ENCODE measurements at places on chromosomes 5 and 9. TPM values are rescaled to one million over a fixed set of nuclear protein-coding genes. Genes with fewer than 3 reads are reported as not detected.

The TENT4A gene
- 9.5 TPM for total RNA-seq

The TMEM171 gene
- total RNA-seq: under 0.01 TPM

The MIER3 gene
- 13.2 TPM for total RNA-seq

The SURF2 gene
- total RNA-seq: 13.9 TPM

The STXBP1 gene
- 36.0 TPM for total RNA-seq

The FCN2 gene
- total RNA-seq: not detected

The ALDH7A1 gene
- total RNA-seq: 44.8 TPM

The SLIT3 gene
- total RNA-seq: 8.0 TPM

The C1QTNF2 gene
- 2.3 TPM for total RNA-seq

The IL13 gene
- total RNA-seq: not detected

DNA sequence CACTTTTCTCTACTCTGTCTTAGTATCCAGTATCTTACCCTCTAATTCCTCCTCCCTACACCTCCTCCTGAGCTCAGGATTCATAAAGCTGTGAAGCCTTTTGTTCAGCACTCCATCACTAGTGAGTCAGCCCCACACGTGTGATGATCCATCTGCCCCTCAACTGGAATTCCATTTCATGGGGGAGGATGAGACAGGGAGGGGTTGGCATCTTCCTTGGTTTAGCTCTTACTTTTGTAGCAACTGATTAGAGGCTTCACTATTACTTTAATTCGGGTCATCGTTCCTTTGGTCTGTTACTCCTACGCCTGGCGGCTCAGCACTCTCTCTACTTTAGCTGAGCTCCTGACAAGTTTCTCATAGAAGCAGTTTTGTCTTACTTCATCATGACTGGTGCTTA is 11.8 kb downstream of the BTNL8 start:
- DNase-seq: no peak

DNA sequence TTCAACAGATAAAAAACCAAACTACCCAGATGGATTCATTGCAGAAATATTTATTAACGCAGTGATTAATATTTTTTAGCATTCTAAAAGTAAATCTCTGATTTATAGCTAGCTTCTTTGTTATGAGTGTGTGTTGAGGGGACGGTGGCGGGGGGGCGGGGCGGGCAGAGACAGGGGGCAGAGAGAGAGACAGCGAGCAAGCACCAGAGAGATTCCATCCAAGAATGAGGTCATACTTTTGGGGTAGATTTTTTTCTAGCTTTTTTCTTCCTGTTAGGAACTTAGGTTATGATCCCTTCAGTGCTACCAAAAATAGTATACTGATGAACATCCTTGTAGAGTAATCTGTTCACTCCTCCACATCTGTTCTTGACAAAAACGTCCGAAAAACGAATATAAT is 500 bp upstream of the ZNF883 start:
- no peak for DNase-seq

- DNase-seq: peak; percentile 65
These were observed 62.6 kb downstream of the SUSD1 start for GRCh38 chr9:112112519-112112918.

DNA sequence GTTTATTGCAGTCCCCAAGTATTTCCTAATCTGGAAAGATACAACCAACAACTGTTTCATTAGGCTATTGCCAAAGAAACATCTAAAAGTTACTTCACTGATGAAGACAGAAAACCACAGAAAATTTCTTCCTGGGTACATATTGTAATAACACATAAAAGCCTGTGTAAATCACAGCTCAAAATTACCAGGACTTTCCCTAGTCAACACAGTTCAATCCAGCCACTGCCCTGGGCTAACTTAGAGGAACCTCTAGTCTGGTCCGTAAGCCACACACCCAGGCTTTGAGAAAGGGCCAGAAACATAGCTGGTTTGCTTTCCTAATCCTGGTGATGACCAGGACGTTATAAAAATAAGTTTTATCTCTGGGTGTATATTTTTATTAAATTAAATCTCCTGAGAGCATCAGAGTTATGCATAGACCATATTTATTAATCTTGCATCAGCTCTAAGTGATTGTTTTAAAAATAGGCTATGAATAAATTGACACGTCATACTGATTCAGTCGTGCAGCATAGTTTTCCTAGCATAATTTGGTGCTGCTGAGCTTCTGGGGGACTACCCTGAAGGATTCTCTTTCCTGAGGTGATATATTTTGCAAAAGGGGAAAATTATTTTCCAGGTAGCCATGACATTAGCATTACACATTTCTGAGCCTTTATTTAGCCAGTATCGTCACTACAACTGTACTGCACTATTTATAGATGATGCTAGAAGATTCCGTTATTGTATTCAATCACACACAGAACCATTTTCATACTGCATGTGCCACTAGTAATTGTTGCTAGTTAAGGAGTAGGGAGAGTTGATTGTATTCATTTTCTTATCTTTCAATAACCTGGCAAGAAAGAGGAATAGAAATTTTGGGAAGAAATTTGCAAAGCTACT is 12.6 kb upstream of the MUSK start:
- DNase-seq: no peak

DNA sequence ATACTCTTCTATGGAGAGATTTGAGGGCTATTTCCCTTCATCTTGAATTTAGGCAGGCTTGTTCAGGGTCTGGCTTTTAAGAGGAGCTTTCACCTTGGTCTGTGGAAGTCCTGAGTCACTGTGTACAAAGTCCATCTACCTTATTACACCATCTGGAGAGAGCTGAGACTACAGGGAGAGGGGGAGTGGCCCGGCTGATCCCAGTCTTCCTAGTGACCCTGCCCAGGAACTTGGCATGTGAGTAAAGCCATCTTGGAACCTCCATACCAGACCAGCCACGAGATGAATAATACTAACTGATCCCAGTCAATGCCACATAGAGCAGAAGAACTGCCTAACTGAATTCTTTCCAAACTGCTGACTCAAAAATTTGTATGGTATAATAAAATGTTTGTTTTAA is 8.4 kb upstream of the IL6ST start:
- DNase-seq: peak; percentile 55

GRCh38 chr5:100590867-100591266 is 55.7 kb downstream of the FAM174A start:
- no peak for DNase-seq

DNA sequence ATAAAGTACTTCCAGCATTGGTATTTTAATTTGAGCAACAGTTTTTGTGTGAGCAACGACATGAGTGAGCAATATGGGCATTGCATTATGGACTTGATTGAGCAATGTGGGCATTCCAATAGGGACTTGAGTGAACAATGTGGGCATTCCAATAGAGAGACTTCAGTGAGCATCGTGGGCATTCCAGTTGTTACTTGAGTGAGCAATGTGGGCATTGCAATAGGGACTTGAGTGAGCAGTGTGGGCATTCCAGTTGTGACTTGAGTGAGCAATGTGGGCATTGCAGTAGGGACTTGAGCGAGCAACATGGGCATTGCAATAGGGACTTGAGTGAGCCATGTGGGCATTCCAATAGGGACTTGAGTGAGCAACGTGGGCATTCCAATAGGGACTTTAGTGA is 52.2 kb downstream of the ZCCHC7 start:
- DNase-seq: no peak

DNA sequence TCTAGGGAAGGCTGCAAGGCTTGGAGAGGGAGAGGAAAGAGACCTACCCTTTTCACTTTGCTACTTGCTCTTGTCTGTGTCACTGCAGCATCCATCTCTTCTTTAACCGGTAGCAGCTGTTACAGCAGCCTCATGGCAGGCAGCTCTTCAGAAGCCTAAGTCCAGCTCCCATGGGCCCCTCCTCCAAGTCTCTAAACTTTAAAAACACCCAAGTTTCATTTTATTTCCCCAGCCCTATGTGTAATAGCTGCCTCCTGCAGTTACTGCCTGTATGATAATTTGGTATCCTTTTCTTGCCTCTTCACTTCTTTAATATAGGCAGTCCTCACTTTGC is 313.1 kb upstream of the PIK3R1 start:
- no peak for DNase-seq

GRCh38 chr9:4741365-4742089 is 525 bp upstream of the AK3 start:
- no peak for DNase-seq

DNA sequence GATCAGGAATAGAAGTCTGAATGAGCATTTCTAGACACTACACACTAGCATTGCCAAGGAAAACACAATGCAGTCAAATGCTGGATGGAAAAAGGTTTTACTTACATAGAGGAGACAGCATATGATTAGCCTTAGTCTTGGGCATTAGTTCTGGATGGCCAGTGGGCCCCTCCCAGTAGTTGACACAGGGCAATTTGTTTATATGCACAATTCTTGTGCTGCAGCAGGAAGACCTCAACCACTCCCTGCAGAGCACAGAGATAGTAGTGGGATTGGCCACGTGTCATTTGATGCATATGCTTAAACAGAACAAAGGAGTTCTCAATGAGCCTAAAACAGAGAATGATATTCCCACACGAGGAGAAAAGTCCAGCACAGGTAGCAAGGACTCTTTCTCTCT is 1496.2 kb upstream of the CDH6 start:
- DNase-seq: no peak

- no peak for DNase-seq
These were observed 21.0 kb upstream of the UBE2QL1 start for GRCh38 chr5:6427694-6428093.

GRCh38 chr5:180563994-180564393 is 27.3 kb downstream of the SCGB3A1 start:
- DNase-seq: no peak

- no peak for DNase-seq
These were observed 1.1 kb upstream of the LPAR1 start for GRCh38 chr9:111039231-111039906.

- DNase-seq: no peak
These were observed 45.7 kb upstream of the FRRS1L start for GRCh38 chr9:109212768-109213167.

DNA sequence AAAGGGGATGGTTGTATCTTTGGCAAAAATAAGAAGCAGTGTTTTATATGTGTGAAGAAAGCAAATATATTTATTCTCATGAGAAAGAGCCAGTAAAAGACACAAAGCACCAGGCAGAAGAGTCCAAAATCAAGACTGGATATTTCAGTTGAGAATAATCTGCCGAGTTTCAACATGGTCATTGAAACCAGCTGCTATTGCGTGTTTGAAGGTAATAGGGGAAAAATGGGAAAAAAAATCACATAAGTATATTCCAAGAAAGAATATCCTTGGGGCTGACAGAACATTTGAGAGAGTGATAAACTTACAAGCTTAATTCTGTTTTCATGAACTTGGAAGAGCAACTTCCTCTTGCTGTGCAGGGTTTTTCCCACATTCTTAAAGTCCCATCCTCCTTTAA is 79.9 kb downstream of the ISOC1 start:
- DNase-seq: no peak

DNA sequence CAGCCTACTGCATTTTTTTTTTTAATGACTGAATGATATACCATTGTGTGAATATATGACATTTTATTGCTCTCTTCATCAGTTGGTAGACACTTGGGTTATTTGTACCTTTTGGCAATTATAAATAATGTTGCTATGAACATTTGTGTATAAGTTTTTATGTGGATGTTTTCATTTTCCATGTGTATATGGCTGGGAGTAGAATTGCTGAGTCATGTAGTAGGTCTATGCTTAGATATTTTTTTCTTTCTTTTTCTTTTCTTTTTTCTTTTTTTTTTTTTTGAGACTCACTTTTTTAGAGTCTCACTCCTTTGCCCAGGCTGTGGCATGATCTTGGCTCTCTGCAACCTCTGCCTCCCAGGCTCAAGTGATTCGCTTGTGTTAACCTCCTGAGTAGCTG is 32.9 kb upstream of the FAM120AOS start:
- no peak for DNase-seq

DNA sequence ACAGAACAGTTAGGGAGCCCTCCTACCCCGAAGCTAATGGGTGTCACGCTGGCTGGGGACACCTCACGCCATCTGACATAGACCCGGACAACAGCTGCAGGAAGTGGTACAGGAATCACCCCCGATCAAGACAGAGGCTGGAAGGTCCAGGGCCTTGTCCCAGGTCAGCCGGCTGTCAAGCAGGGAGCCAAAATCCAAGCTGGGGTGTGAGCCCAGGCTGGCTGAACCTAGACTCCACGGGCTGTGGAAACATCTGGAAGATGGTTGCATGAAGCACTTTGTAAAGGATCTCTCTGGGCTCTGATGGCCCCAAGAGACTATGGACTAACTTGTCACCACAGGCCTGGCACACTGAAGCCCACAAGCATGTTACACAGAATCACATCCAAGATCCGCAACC is 68.9 kb upstream of the STXBP1 start:
- DNase-seq: no peak
